ENCODE measurements at places on chromosomes 2 and 18.

- DNase-seq: peak; percentile 80
Measured at GRCh38 chr2:202249521-202250253, 11.3 kb upstream of the SUMO1 start.

DNA sequence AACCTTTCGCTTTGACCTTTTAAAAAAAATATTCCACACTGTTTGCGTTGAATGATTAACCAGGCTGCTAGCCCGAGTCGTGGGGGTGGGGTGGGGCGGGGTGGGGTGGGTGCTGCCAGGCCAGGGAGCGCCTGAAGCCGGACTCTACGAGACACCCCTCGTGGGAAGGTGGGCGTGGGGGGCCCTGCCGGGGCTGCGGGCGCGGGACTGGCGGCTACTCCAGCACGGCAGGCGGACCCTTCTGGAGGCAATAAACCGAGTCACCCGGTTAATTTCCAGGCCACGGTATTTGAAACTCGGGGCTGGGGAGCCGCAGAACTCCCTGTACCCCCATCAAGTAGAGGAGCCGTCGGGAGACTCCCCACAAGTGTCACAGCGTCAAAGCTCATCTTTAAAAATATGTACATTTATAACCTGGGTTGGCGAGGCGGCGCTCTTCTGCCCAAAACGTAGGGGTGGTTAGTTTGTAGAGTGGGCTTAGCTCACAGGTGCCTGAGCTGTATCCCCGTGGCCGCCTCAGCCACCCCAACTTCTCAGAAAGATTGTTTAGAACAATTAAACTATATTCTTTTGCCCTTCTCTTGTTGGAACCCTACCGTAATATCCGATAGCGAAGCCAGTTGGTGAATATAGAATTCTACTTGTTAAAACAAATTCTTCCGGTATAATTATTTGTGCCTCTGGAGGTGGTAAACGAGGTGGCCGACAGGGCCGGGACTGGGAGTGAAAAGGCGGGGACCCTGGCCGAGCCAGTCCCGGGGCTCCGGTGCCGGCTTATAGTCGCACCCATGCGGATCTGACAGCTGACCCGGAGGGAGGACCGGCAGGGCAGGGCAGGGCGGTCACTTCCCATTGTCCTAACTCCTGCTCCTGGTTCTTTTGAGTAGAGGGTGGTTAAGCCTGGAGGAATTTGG is 1.4 kb downstream of the B3GNT2 start:
- no peak for DNase-seq

DNA sequence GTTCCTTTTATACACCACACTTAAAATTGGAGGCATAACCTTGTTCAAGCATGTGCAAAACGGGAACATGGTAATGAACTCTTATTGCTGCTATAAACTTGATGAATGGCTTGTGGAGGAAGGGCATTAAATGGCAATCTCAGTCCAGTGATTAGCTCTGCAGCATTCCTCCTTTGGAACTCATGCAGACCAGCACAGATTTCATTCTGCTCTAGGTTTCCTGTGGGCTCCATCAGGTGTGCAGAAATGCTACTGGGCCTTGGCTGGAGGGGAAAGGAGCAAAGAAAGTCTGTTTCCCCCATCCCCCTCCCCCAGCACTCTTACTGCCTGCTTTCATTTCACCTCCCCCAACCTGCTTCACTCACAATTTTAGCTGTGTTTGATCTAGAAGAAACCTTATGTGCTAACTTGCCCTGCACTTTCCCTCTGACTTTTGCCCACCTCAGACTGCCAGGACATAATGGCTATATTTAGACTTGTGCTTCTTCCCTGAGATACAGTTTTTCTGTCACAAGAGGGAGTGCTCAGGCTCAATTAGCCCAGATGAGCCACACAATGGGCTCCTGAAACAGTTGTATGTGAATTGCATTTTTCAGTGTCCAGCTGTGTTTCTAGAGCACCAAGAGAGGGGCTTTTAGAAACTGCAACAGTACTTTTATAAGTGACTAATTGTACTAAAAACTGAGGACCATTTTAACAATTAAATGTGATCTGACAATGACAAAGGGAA is 109.8 kb downstream of the FSHR start:
- peak; percentile 5 for DNase-seq

DNA sequence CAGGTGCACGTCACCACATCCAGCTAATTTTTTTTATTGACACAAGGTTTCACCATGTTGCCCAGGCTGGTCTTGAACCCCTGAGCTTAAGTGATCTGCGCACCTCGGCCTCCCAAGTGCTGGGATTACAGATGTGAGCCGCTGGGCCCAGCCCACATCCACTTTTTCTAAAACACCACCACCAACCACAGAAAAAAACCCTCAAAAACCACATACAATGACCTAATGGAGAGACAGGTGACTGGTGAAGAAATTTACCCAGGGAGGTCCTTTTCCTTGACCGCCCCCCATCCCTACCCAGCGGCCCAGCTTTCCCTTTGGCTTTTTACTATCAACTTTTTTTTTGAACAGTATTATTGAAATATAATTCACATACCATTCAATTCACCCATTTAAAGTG is 47.9 kb downstream of the CACNB4 start:
- DNase-seq: no peak

DNA sequence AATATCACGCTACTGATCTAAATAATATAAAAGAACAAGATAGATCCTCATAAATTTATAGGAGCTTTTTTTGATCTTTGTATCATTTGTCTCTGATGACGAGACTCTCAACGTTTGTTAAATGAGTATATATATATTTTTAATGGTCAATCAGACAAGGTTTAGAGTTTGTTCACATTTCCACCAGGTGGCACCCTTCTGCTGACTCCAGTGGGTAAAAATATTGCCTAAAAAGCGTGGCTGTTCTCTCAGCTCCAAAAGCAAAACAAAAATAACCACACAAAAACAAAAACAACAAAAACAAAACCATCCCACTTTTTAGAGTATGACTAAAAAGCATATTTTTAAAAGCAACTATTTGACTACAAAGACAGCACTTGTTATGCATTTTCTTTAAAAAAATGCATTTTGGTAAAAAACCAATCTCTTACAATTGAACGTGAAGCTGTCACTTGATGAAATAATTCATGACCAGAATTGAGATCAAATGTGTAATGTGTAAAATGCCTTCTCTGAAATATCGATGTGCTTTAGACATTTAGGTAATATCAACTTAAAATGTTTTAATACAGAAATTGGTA is 723.2 kb downstream of the DPP10 start:
- peak; percentile 7 for DNase-seq

- no peak for DNase-seq
Measured at GRCh38 chr2:216286616-216287231, 85.6 kb downstream of the MARCHF4 start.

DNA sequence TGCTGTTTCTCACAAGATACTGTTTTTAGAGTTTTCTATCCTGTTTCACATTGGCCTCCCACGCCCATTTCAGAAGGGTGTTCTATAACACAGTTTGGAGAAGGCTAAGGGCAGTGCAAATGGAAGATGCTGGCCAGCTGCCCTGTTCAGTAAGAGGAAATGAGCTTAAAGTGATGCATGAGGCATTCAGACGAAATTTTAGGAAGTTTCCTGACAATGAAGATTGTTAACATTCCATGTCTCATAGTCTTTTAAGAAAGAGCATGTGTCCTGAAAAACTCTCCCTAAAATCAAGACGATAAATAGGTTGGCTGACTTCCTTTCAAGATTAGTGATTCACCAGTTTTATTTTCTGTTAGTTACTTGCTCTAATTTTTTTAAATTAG is 484.2 kb upstream of the NRP2 start:
- no peak for DNase-seq
